Astrocyte (in vitro differentiated cells and primary cell): ENCODE measurements at places on chromosomes 2 and 18. TPM values are rescaled to one million over a fixed set of nuclear protein-coding genes. Genes with fewer than 3 reads are reported as not detected.

- H3K4me3 ChIP-seq, result no peak overlapping the region
- no peak for DNase-seq
- H3K27me3 ChIP-seq, result no peaks in the 10 kb centered on the region
- H3K27ac ChIP-seq, result no peak overlapping the region
- H3K4me1 ChIP-seq, result no peaks in the 10 kb centered on the region
Observed at GRCh38 chr2:179444056-179444455, 179.4 kb upstream of the SESTD1 start.

DNA sequence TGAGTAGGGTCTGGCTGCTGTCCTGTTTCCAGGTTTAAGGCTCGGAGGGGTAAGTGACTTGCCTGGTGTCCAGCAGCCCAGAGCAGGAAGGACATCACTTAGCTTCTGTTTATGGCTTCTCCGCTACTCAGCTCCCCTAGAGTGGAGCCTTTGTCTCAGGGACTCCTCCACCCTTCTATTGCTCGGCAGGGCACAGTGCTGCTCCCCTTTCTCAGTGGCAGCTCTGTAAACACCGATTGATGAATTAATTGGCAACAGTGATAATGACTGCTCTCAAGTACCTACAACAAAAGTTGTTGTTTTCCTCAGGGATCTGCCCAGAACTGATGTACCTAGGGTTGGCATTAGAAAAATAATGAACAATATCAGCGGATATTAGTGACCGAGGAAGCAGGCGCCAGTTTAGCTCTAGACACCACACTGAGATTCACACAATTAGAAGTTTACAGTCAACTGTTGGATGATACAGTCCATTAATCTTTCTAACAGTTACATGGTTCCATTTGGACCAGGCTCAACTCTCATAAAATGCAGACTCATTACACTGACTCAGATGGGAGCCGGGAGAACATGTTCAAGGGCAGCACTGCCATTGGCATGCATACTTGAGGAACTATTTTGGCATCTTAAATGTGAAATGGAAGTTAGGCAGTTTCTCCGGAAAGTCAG is 265.7 kb downstream of the MTX2 start:
- peaks cover 2% of the 10 kb centered on the region for H3K27me3 ChIP-seq
- H3K36me3 ChIP-seq, result no peaks in the 10 kb centered on the region
- no peak overlapping the region for H3K27ac ChIP-seq
- no peaks in the 10 kb centered on the region for H3K4me1 ChIP-seq

DNA sequence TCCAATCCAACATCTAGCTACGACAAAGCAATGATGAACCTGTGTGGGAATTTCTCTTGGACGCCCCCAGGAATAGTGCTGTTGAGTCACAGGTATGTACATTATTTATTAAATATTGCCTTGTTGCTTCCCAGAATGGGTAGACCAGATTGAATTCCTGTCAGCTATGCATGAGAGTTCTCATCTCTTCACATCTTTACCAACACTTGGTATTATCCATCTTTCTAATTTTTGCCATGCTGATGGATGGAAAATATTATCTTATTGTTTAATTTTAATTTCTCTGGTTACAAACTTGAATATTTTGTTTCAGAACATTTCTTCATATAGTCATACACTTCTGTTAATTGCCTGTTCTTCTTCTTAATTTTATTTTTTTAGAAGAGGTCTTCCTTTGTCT is 9.6 kb upstream of the RAB10 start:
- H3K4me1 ChIP-seq, result no peaks in the 10 kb centered on the region
- H3K36me3 ChIP-seq, result no peaks in the 10 kb centered on the region
- H3K4me3 ChIP-seq, result no peak overlapping the region
- no peaks in the 10 kb centered on the region for H3K27me3 ChIP-seq

- DNase-seq, result no peak
- H3K4me3 ChIP-seq, result no peak overlapping the region
- H3K4me1 ChIP-seq, result peaks cover 19% of the 10 kb centered on the region
- H3K36me3 ChIP-seq, result no peaks in the 10 kb centered on the region
- H3K27me3 ChIP-seq, result no peaks in the 10 kb centered on the region
Observed at GRCh38 chr2:25044990-25045389, 3.1 kb downstream of the EFR3B start.

GCG gene
- not detected in 2 replicates for total RNA-seq

DNA sequence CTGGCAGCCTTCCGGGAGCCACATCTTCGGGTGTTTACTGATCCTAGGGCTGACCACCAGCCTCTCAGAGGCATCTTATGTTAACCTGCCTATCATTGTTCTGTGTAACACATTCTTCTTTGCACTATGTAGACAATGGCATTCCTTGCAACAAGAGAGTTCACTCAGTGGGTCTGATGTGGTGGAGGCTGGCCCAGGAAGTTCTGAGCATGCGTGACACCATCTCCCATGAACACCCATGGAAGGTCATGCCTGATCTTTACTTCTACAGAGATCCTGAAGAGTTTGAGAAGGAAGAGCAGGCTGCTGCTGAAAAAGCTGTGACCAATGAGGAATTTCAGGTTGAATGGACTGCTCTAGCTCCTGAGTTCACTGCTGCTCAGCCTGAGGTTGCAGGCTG is 15.3 kb upstream of the ALMS1 start:
- no peak overlapping the region for H3K4me3 ChIP-seq
- no peaks in the 10 kb centered on the region for H3K36me3 ChIP-seq
- peaks cover 16% of the 10 kb centered on the region for H3K27me3 ChIP-seq
- no peak overlapping the region for H3K27ac ChIP-seq
- no peaks in the 10 kb centered on the region for H3K4me1 ChIP-seq

DNA sequence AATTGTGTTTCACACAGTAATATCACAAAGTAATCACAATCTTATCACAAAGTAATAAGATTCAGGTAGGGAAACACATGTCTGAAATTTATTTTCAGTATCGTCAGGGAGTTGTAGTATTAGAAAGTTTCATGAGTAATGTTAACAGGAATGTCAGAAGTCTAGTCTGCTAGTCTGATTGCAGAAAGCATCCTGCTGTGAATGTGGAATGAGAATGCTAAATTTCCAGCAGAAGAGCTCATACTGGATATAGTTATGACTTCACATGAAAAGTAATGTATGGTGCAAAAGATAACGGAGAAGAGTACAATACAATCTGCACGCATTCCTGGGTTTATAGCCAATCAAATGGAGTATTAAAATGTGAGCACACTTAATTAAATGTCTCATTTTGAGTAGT is 494.7 kb upstream of the SETBP1 start:
- DNase-seq, result peak; percentile 58
- no peak overlapping the region for H3K4me3 ChIP-seq
- H3K36me3 ChIP-seq, result no peaks in the 10 kb centered on the region
- H3K27me3 ChIP-seq, result no peaks in the 10 kb centered on the region
- peaks cover 11% of the 10 kb centered on the region for H3K4me1 ChIP-seq

DNA sequence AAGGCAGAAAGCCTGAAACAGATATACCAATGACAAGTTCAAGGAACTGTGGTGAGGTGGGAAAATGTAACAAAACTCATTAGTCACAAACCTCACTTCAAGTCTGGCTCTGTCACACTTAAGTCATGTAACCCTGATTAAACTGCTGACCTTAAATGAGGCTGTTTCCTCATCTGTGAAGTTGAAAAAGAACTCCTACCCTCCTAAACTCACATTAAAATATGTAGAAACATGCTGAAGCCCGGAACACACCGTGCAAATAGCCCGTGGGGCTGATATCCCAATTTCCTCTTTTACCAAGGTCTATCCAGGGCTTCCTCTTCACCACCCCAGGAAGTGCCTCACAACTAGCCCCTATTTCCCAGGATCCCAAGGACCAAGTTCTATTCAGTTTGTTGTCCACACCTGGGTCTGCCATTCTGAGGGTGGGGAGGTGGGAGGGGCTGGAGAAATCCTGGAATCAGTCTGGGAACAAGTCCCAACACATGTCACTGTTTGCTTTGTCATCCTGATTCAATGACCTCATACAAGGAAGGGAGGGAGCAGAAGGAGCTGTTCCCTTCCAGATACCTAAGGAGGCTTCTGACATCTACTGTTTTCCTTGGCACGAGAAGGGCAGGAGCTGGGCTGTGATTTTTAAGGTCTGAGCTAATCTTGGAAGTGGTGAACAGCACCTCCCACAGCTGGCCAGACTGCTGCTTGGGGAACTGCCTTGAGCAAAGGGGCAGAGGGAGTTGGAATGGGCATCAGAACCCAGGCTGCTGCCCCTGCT is 42.3 kb downstream of the SLC4A1AP start:
- H3K4me1 ChIP-seq, result peaks cover 40% of the 10 kb centered on the region
- no peak overlapping the region for H3K4me3 ChIP-seq
- DNase-seq, result peak; percentile 100
- no peaks in the 10 kb centered on the region for H3K36me3 ChIP-seq
- no peaks in the 10 kb centered on the region for H3K27me3 ChIP-seq

NEU2 gene
- total RNA-seq, result not detected in 2 replicates

- no peaks in the 10 kb centered on the region for H3K36me3 ChIP-seq
- DNase-seq, result no peak
- no peak overlapping the region for H3K27ac ChIP-seq
- no peaks in the 10 kb centered on the region for H3K27me3 ChIP-seq
- peaks cover 50% of the 10 kb centered on the region for H3K4me1 ChIP-seq
- H3K4me3 ChIP-seq, result no peak overlapping the region
Observed at GRCh38 chr2:43341959-43342757, 115.8 kb upstream of the ZFP36L2 start.

IL36B gene
- total RNA-seq, result not detected in 2 replicates

GRCh38 chr2:101330253-101330933 is 21.9 kb upstream of the RNF149 start:
- no peaks in the 10 kb centered on the region for H3K27me3 ChIP-seq
- no peaks in the 10 kb centered on the region for H3K36me3 ChIP-seq
- no peak overlapping the region for H3K4me3 ChIP-seq
- no peak overlapping the region for H3K27ac ChIP-seq
- H3K4me1 ChIP-seq, result peaks cover 20% of the 10 kb centered on the region

DNA sequence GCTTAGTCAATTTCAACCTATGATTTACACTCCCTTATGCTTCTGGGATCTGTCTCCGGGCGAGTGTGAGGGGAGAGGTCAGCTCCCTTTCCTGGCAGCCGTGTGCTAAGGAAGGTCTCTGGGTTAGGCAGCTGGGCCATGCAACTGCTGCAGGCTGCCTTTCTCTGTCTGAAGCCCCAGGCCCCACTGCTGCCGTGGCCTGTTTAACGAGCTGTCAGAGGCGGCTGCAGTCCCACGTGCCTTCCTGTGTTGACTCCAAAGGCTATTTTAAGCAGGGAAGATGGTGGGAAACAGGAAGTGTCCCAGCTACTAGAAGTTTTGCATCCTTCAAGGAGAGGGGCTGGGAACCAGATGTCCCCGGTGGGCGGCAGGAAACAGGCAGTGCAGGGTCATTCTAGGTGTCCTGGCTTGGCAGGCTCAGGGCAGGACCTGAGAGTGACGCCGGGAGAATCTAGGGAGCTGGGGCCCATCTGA is 186.4 kb downstream of the TNS1 start:
- H3K36me3 ChIP-seq, result peaks cover 67% of the 10 kb centered on the region
- no peak overlapping the region for H3K4me3 ChIP-seq
- no peak for DNase-seq
- H3K4me1 ChIP-seq, result peaks cover 8% of the 10 kb centered on the region

GRCh38 chr2:202026507-202026906 is 7.1 kb upstream of the FZD7 start:
- peaks cover 1% of the 10 kb centered on the region for H3K4me1 ChIP-seq
- H3K4me3 ChIP-seq, result no peak overlapping the region
- DNase-seq, result no peak
- H3K27ac ChIP-seq, result no peak overlapping the region
- H3K36me3 ChIP-seq, result no peaks in the 10 kb centered on the region

LRRTM1 gene
- total RNA-seq, result not detected in 2 replicates

DNA sequence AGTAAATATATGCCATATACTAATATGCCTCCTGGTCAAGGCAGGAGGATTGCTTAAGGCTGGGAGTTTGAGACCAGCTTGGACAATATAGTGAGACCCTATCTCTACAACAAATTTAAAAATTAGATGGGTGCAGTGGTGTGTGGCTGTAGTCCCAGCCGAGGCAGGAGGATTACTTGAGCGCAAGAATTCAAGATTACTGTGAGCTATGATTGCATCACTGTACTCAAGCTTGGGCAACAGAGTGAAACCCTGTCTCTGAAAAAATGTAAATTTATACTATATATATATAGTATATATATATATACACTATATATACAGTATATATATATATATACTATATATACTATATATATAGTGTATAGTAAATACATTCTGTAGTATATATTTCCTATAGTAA is 30.0 kb upstream of the NPC1 start:
- H3K27me3 ChIP-seq, result peaks cover 25% of the 10 kb centered on the region
- H3K4me1 ChIP-seq, result peaks cover 7% of the 10 kb centered on the region
- no peak for DNase-seq
- no peak overlapping the region for H3K4me3 ChIP-seq
- H3K36me3 ChIP-seq, result no peaks in the 10 kb centered on the region

DNA sequence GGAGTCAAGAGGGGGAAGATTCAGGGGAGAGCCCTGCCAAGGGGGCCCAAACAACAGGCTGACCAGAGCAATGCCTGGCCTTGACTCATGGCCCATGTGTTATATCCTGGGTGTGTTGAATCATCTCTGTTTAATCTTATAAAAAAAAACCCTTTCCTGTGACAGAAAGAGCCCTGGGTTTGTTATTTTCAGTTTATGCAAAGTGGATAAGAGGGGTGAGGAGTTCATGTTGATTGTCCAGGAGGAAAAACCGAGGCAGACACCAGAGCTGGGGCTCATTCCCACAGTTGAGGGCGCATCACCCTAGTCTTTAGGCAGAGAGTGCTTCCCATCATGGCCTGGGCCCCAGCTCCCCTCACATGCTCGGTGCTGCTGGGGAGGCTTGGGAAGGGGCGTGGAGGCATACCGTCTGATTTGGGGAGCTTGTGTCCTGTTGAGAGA is 30.9 kb upstream of the IL37 start:
- H3K36me3 ChIP-seq, result no peaks in the 10 kb centered on the region
- H3K27ac ChIP-seq, result peak overlapping the region; percentile 91
- peak; percentile 76 for DNase-seq
- peaks cover 41% of the 10 kb centered on the region for H3K4me1 ChIP-seq
- H3K27me3 ChIP-seq, result no peaks in the 10 kb centered on the region
- H3K4me3 ChIP-seq, result no peak overlapping the region

DNA sequence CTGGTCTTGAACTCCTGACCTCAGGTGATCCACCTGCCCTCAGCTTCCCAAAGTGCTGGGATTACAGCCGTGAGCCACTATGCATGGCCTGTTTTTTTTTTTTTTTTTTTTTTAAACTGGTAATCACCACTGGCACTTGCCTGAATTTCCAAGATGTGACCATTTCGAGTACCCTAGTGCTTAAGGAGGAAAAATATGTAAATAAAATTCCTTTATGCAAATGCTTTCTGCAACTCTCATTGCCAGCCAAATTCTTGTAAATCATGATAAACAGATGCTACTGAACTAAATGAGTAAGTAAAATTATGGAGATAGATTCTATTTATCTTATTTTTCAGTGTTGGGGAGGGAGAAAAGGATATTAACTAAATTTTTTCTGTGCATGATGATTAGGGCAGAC is 18.6 kb downstream of the CDCA7 start:
- H3K36me3 ChIP-seq, result no peaks in the 10 kb centered on the region
- no peak overlapping the region for H3K27ac ChIP-seq
- no peak overlapping the region for H3K4me3 ChIP-seq
- no peaks in the 10 kb centered on the region for H3K4me1 ChIP-seq
- H3K27me3 ChIP-seq, result no peaks in the 10 kb centered on the region

ACSL3 gene
- 144 and 163 TPM in 2 replicates for total RNA-seq

- no peaks in the 10 kb centered on the region for H3K36me3 ChIP-seq
- no peak overlapping the region for H3K4me3 ChIP-seq
- H3K4me1 ChIP-seq, result no peaks in the 10 kb centered on the region
- no peak for DNase-seq
- H3K27me3 ChIP-seq, result no peaks in the 10 kb centered on the region
- no peak overlapping the region for H3K27ac ChIP-seq
Observed at GRCh38 chr2:60450488-60450887, 103.0 kb downstream of the BCL11A start.

ASAP2 gene
- total RNA-seq, result 47.2 and 62.6 TPM in 2 replicates
